ENCODE measurements at places on chromosomes 16 and 17.

DNA sequence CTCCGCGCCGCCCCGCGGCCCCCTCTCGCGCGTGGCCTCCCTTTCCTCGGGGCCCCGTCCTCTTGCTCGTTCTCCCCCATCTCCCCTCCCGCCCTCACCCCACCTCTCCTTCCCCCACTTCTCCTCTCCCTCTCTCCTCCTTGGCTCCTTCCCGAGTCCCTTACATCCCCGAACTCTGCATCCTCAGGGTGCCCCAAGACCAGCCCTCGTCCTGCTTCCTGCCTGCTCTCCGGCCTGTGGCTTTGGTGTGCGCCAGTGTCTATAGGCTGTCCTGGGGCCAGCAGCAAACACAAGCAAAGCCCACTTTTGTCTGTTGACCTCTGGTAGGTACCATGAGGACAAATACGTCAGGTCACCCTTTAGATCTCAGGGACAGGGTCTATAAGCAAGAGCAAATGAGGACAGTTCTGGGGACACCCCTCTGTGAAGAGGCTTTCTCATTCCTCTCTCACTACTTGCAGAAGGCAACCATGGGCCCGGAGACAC, 284 bp upstream of the COPZ2 start:
- no peak for DNase-seq

- no peak for DNase-seq
These were observed 16.8 kb downstream of the NQO1 start for GRCh38 chr16:69709456-69710084.

DNA sequence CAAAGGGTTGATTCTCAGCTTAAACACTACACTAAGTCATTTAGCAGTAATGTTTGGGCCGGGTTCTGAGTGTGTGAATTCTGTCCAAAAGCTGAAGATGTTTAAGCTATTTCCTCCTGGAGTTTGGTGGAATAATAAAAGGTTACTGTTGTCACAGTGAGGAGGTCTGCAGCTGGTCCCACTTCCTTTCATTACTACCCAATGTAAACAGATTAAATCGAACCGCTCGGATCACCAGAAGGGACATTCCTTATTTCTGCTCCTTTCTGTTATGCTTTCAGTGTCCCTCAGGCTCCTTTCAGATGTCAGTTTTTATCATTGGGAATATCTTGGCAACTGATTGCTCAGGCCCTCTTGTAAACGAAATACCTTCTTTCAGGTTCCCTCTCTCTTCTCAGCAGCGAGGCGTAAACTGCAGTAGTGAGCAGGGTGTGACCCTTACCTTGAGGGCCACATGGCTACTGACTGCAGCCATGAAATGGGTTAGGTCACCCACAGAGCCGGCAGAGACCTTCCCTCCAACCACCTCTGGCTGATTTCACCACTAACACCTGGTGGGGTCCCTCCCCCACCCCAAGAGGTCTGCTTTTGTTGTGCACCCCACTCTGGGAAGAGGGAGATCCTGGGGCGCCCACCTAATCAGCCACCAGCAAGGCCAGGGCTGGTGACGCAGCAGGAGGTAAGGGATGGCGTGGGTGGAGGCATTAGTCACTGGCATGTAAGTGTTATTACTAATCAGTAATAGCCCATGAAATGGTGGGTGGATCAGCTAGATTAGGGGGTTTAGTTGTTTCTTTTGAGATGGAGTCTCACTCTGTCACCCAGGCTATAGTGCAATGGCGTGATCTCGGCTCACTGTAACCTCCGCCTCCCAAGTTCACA, 117.6 kb downstream of the VPS53 start:
- DNase-seq = no peak

- DNase-seq = no peak
These were observed 101.0 kb downstream of the SYCE1L start for GRCh38 chr16:77300256-77300655.

DNA sequence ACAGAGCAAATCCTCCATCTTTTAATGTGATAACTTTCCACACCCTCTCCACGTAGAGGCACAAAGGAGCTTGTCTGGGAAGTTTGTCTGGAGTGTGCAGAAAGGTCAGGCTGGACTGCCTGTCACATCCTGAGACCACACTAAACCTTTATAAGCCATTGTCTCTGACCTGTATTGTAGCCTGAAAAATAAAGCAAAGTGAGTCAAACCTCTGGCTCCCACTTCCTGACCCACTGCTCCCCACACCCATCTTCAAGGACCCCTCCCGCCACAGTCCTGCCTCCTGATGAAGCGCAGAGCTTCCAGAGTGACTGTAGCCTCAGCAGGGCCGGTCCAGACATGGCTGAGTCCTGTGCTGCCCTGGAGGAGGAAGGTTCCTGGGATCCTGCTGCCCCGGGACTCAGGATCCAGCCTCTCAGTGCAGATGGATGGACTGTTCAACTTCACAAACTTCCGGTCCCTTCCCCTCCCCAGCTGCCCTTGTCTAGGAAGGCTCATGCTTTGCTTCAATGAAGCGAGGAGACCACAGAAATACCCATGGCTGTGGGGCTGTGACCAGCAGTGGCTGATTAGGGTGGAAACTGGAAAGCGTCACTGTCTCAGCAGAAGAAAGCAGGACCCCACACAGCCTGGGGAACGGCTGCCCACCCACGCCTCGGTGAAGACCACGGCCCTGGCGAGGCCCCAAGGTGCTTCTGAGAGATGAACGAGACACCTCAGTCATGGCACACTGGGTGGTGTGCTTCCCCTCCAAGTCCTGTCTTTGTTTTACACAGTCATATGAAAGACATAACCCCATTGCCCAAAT, 30.9 kb upstream of the CLEC18B start:
- DNase-seq = no peak

DNA sequence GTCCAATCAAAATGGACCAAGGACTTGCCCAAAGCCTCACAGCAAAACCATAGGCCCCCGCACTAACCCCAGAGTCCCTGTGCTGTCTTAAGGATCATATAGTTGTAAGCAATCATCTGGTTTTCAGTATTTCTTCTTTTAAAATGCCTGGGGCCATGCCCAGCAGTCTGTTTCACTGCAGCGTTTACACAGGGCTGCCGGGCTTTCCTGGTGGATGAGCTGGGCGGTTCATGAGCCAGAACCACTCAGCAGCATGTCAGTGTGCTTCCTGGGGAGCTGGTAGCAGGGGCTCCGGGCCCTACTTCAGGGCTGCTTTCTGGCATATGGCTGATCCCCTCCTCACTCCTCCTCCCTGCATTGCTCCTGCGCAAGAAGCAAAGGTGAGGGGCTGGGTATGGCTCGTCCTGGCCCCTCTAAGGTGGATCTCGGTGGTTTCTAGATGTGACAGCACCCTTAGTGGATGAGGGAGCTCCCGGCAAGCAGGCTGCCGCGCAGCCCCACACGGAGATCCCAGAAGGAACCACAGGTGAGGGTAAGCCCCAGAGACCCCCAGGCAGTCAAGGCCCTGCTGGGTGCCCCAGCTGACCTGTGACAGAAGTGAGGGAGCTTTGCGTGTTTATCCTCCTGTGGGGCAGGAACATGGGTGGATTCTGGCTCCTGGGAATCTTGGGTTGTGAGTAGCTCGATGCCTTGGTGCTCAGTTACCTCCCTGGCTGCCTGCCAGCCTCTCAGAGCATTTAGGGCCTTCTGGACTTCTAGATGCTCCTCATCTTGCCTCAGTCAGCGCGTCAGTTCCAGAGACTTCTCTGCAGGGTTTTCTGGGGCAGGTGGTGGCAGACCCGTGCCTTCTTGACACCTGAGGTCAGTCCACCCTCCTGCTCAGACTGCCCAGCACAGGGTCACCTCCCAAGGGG, 24.8 kb upstream of the STH start:
- DNase-seq = no peak

DNA sequence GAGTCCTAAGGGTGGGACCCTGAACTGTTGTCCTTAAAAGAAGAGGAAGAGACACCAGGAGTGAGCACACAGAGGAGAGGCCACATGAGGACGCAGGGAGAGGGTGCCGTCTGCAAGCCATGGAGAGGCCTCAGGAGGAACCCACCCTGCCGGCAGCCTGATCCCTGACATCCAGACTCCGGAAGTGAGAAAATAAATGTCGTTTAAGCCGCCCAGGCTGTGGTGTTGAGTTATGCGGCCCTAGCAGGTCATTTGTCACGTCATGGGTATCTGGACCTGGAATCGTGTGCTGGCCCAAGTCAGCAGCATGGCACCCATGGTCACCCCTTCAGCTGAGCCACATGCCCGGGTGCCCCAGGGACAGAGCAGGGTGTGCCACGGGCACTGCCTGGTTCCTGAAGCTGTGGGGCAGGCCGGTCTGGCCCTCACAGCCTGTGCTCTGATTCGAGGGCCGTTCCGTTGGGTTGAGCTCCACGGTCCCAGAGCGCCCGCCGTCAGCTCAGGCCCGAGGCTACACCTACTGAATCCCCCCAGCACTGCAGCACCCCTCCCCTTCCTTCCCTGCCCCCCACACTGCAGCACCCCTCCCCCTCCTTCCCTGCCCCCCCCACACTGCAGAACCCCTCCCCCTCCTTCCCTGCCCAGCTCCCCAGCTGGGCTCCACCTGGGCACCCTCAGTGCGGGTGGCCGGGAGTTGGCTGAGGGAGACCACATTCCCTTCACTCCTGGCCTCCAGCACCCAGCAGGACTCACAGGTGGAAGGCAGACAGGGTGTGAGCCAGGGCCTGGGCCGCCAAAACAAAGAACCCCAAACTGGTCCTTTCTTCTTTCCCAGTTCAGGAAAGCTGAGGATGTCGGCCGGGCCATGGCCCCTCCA, 2.7 kb upstream of the CCDC57 start:
- no peak for DNase-seq

- no peak for DNase-seq
These were observed 21.5 kb upstream of the KRT19 start for GRCh38 chr17:41549596-41550039.

- no peak for DNase-seq
These were observed at the start of gene GALR2 for GRCh38 chr17:76074390-76075363. Gene GALR2 (plus strand): TSS chr17:76074781. CDS start chr17:76074884, 103 bp downstream.

- no peak for DNase-seq
These were observed 4.1 kb downstream of the KRT31 start for GRCh38 chr17:41393294-41393693.

DNA sequence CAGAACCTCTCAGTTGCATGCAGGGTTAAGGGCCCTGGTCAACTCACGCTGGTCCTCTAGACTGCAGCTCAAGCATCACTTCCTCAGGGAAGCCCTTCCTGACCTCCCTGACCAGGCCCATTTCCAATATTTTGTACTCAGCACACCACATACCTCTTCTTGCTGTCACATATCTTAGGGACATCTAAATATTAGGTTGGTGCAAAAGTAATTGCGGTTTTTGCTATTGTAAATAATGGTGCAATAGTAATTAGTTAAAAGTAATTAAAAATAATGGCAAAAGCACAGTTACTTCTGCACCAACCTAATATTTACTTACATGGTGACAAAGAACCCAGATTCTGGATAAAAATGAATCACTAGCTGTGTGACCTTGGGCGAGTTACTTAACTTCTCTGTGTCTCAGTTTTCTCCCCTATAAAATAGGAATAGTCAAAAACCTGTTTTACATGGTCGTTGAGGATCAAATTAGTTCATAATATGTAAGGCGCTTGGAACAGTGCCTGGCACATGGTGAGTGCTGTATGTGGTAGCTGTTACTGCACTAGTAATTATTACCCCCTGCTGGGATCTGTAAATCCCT, 177.4 kb downstream of the PRKCB start:
- no peak for DNase-seq

- no peak for DNase-seq
These were observed 38.4 kb downstream of the TOM1L2 start for GRCh38 chr17:17933775-17934174.

DNA sequence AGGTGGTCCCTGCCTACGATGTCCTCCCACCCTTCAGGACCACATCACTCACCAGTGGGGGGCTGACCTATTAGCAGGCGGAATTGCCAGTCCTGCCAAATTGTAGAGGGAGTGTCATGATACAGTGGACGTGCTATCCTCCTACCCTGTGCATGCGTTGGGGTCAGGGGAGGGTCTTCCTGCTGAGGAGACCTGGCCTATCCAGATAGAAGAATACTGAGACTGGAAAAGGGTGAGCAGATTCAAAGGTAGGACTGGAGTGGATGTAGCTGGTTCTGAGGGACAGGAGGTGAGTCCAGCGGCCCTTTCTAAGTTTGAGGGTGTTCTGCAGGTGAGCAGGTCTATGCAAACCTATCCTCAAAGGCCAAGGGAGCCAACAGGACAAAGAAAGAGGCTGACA, 8.0 kb downstream of the PRSS41 start:
- no peak for DNase-seq

GRCh38 chr17:78117027-78117981, 11.3 kb downstream of the TMC6 start:
- no peak for DNase-seq

GRCh38 chr16:2799859-2800226, 1.6 kb downstream of the PRSS41 start:
- no peak for DNase-seq

GRCh38 chr17:78933025-78933958, 8.1 kb upstream of the TIMP2 start:
- no peak for DNase-seq

DNA sequence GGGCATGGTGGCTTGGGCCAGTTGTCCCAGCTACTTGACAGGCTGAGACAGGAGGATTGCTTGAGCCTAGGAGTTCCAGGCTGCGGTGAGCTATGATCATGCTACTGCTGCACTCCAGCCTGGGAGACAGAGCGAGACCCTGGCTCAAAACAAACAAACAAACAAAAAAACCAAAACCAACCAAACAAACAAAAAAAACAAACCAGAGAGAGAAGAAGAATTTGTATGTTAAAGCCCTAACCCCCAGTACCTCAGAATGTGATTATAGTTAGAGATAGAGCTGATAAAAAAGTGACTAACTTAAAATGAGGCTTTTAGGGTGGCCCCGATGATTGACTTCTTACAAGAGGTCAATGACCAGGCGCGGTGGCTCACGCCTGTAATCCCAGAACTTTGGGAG, 1.7 kb upstream of the MMP25 start:
- no peak for DNase-seq

- no peak for DNase-seq
These were observed 104.9 kb downstream of the SYCE1L start for GRCh38 chr16:77304134-77304533.

GRCh38 chr17:10295728-10296343, 77.0 kb downstream of the MYH13 start:
- no peak for DNase-seq

GRCh38 chr16:12896562-12896961, 4.8 kb upstream of the SHISA9 start:
- DNase-seq = no peak

GRCh38 chr17:72691586-72691985, 400.9 kb downstream of the SLC39A11 start:
- DNase-seq = no peak

GRCh38 chr16:89331371-89332109, 114.0 kb downstream of the ZNF778 start:
- DNase-seq = no peak

DNA sequence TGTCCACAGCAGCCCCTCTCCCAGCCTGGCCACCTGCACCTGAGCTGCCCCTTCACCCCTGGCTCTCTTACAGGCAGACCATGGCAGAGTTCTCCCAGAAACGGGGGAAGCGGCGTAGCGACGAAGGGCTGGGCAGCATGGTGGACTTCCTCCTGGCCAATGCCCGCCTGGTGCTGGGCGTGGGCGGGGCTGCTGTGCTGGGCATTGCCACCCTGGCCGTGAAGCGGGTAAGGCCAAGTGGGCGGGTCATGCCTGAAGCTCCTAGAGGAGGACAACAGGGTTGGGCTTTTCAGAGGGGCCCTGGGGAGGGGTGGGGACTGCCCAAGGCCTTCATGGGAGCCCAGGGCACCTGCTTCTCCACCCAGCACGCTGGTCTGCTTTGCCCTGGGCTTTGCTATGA, 2.2 kb downstream of the MIEF2 start:
- no peak for DNase-seq

All from vagina (tissue), 2 donors.